Type B pancreatic cell (in vitro differentiated cells): ENCODE measurements at places on chromosomes 16 and 17. TPM values are rescaled to one million over a fixed set of nuclear protein-coding genes. Genes with fewer than 3 reads are reported as not detected.

DNA sequence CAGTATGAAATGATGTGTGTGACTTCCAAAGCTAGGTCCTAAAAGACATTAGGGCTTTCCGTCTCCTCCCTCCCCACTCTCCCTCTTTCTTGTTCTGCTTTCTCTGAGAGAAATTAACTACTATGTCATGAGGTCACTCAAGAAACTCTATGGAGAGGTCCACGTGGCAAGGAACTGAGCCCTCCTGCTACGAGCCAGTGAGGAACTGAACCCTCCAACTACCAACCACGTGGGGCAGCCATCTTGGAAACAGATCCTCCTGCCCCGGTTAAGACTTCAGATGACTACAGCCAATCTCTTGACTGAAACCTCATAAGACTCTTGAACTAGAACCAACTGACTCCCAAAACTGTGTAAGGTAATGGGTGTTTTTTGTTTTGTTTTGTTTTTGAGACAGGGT, 4.2 kb upstream of the ALOX15 start:
- no peak overlapping the region for H3K4me3 ChIP-seq
- DNase-seq, result no peak
- H3K36me3 ChIP-seq, result no peaks in the 10 kb centered on the region
- H3K4me1 ChIP-seq, result peaks cover 19% of the 10 kb centered on the region
- H3K27ac ChIP-seq, result no peak overlapping the region

DNA sequence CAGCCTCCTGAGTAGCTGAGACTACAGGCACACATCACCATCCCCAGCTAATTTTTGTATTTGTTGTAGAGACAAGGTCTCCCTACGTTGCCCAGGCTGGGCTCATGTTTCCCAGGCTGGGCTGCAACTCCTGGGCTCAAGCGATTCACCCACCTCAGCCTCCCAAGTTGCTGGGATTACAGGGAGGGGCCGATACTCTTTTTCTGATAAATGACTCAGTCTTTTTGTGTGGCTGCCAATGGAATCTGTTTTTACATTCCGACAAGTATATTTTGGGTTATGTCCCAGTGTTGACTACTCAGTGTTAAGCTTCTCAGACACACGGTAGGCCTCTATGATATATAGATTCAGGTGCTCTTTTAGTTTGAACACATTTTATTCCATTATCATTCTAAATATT, 58.1 kb downstream of the SLFN11 start:
- no peak for DNase-seq
- no peak overlapping the region for H3K4me3 ChIP-seq
- peaks cover 13% of the 10 kb centered on the region for H3K4me1 ChIP-seq
- peak overlapping the region; percentile 70 for H3K27ac ChIP-seq

GRCh38 chr17:78438271-78438691, 59.8 kb downstream of the PGS1 start:
- no peak overlapping the region for H3K4me3 ChIP-seq
- no peaks in the 10 kb centered on the region for H3K36me3 ChIP-seq
- no peak for DNase-seq
- H3K27ac ChIP-seq, result no peak overlapping the region
- peaks cover 10% of the 10 kb centered on the region for H3K4me1 ChIP-seq
- peaks cover 3% of the 10 kb centered on the region for H3K27me3 ChIP-seq

GRCh38 chr17:6420173-6420641, 14.7 kb downstream of the AIPL1 start:
- H3K4me3 ChIP-seq, result no peak overlapping the region
- no peak for DNase-seq
- no peaks in the 10 kb centered on the region for H3K4me1 ChIP-seq
- H3K27me3 ChIP-seq, result peaks cover 16% of the 10 kb centered on the region

GRCh38 chr16:72991211-72991610, 56.7 kb downstream of the ZFHX3 start:
- no peaks in the 10 kb centered on the region for H3K27me3 ChIP-seq
- no peak for DNase-seq
- no peak overlapping the region for H3K4me3 ChIP-seq
- H3K4me1 ChIP-seq, result peaks cover 75% of the 10 kb centered on the region
- no peak overlapping the region for H3K27ac ChIP-seq

CDR2L gene
- 34.9 and 96.2 TPM in 2 replicates for total RNA-seq

DNA sequence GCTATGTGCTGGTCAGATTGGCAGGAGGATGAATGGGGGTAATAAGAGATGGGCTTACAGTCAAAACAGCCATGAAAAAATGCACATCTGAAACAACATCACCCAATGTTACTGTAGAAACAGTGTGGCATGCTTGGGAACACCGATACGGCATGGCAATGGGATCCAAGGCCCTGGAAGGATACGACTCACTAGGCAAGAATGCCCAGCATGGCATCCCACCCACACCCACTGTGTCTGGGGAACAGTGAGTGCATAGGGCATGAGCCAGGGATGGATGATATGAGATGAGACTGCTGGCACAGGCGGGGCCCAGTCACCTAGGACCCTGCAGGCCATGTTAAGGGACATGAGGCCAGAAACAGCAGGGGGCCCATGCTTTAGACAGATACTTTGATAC, 11.5 kb downstream of the TRIM25 start:
- no peak overlapping the region for H3K27ac ChIP-seq
- H3K4me1 ChIP-seq, result no peaks in the 10 kb centered on the region
- no peak for DNase-seq
- no peaks in the 10 kb centered on the region for H3K27me3 ChIP-seq
- H3K4me3 ChIP-seq, result no peak overlapping the region

- no peak overlapping the region for H3K27ac ChIP-seq
- DNase-seq, result no peak
- peaks cover 4% of the 10 kb centered on the region for H3K36me3 ChIP-seq
- no peaks in the 10 kb centered on the region for H3K4me1 ChIP-seq
- H3K27me3 ChIP-seq, result no peaks in the 10 kb centered on the region
Measured at GRCh38 chr16:17426451-17426850, 44.3 kb downstream of the XYLT1 start.

DNA sequence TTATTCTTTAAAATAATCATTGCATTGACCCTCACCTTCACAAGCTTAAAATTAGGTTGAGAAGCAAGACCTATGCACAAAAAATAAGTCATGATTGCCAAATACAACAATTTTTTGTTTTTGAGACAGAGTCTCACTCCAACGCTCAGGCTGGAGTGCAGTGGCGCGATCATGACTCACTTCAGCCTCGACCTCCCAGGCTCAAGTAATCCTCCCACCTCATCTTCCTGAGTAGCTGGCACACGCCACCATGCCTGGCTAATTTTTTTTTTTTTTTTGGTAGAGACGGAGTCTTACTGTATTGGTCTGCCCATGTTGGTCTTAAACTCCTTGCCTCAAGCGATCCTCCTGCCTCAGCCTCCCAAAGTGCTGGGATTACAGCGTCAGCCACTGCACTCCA, 24.2 kb downstream of the ZNF652 start:
- no peak overlapping the region for H3K4me3 ChIP-seq
- H3K27ac ChIP-seq, result no peak overlapping the region
- peaks cover 12% of the 10 kb centered on the region for H3K4me1 ChIP-seq
- H3K27me3 ChIP-seq, result no peaks in the 10 kb centered on the region
- H3K36me3 ChIP-seq, result no peaks in the 10 kb centered on the region

DNA sequence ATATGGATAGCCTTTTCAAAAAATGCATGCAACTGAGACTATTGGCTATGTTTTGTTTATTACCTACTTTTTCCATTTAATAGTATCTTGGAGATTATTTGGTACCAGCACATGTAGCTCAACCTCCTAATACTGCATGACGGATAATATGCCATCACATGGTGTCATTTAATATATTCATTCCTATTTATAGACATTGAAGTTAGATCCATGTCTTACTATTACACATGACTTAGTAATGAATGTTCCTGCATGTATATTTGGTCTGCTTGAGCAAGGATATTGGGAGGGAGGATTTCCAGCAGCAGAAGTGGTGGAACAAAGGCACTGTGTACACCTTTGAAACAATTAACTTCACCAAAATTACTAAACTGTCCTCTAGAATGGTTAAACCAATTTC, 561.3 kb downstream of the WWOX start:
- H3K27me3 ChIP-seq, result no peaks in the 10 kb centered on the region
- no peaks in the 10 kb centered on the region for H3K36me3 ChIP-seq
- peaks cover 40% of the 10 kb centered on the region for H3K4me1 ChIP-seq
- no peak overlapping the region for H3K27ac ChIP-seq
- DNase-seq, result no peak
- H3K4me3 ChIP-seq, result no peak overlapping the region

SPNS2 gene
- total RNA-seq, result 16.1 and 36.7 TPM in 2 replicates

- no peak for DNase-seq
- H3K4me3 ChIP-seq, result no peak overlapping the region
- H3K36me3 ChIP-seq, result peaks cover 5% of the 10 kb centered on the region
Measured at GRCh38 chr16:66376577-66377305, 10.2 kb downstream of the CDH5 start.

- DNase-seq, result no peak
- no peaks in the 10 kb centered on the region for H3K36me3 ChIP-seq
- H3K27ac ChIP-seq, result no peak overlapping the region
Measured at GRCh38 chr16:57694231-57694724, 328 bp upstream of the DRC7 start.

GRCh38 chr16:67864594-67864993, 8.3 kb upstream of the EDC4 start:
- no peak overlapping the region for H3K27ac ChIP-seq
- H3K4me3 ChIP-seq, result no peak overlapping the region

GRCh38 chr16:85634747-85635544, 21.8 kb downstream of the GSE1 start:
- H3K4me3 ChIP-seq, result no peak overlapping the region
- peaks cover under 1% of the 10 kb centered on the region for H3K36me3 ChIP-seq
- H3K4me1 ChIP-seq, result peaks cover 4% of the 10 kb centered on the region
- peak overlapping the region; percentile 23 for H3K27ac ChIP-seq

DNA sequence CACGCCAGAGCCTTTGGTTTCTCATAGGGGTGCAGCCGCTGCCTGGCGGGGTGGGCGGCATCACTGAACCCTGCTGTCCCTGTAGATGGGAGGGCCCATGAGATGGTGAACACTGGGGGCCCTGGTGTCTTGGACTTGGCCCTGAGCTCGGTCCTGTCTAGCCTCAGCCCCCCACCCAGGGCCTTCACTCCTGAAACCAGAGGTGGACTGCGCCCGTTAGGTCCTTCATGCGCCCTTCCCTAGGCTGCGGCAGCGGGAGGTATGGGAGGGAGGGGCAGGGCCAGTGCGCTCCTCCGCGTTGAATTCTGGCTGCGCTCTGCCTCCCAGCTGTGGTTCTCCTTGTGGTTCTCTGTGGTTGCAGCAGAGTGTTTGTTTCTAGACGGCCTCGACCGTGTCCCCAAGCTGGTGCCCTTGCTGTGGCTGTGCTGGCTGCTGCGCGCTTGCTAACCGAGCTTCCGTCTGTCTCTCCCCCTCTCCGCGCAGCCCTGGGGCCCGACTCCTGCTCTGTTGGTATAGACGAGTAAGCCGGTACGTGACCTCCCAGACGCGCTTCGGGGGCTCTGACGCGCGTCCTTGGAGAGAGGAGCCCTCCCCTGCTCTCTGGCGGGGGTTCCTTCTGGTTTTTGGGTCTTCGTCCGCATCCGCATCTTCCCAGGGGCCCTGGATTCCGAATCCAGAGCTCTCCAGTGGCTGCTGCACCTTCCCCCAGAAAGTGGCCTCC, 7.4 kb upstream of the NUDT16L1 start:
- no peak for DNase-seq
- no peaks in the 10 kb centered on the region for H3K27me3 ChIP-seq
- H3K4me1 ChIP-seq, result no peaks in the 10 kb centered on the region
- H3K4me3 ChIP-seq, result no peak overlapping the region

DNA sequence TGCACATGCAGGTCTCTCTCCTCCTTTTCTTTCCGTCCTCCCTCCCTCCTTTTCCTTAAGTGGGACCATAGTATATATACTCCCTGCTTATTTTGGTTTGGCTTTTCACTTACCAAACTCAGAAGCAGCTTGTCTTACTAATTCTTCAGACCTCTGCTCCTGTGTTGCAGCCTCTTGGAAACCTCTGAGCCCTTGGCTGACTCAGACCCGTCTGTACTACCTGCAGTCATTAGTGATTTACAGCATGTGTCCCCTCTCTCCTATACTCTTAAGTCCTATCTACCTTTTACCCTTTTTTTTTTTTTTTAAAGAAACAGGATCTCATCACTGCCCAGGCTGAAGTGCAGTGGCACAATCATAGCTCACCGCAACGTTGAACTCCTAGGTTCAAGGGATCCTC, 207.0 kb downstream of the STX8 start:
- no peak overlapping the region for H3K27ac ChIP-seq
- no peaks in the 10 kb centered on the region for H3K27me3 ChIP-seq
- H3K36me3 ChIP-seq, result no peaks in the 10 kb centered on the region
- DNase-seq, result no peak

DNA sequence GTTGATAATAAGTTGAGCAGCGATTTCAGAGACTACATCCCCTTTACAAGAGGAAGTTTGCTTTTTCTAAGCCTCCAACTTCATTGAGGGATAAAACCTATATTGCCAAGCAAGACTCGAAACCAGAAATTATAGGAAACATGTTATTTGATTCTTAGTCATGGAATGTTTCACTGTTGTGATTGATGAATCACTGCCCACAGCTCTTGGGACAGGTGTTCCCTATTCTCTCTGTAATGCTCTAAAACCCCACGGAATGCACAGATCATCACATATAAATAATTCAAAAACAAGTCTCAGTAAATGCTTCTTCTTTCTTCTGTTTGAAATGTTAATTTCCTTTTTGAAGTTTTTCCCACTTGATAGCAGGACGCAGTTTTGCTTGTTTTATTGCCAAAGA, 809.5 kb upstream of the GOT2 start:
- no peaks in the 10 kb centered on the region for H3K36me3 ChIP-seq
- no peaks in the 10 kb centered on the region for H3K4me1 ChIP-seq
- no peak overlapping the region for H3K4me3 ChIP-seq
- H3K27me3 ChIP-seq, result peaks cover 6% of the 10 kb centered on the region

MYL11 gene
- 10.4 and 21.7 TPM in 2 replicates for total RNA-seq

GP1BA gene
- total RNA-seq, result not detected in 2 replicates

DNA sequence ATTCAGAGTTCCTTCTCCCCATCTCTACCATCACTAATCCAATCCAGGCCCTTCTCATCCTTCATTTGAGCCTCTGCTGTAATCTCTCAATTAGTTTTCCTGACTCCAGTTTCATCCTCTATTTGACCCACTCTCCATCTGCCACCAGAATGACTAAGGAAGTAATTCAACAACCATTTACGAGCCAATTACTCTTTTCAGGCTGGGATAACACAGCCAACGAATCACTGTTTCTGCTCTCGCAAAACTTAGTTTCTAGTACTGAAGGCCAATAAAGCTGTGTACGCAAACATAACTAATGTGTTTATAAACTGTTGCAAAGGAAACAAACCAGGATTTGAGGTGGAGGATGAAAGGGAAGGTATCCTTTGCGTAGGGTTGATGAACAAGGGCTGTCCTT, 53.7 kb downstream of the MAP2K6 start:
- no peaks in the 10 kb centered on the region for H3K27me3 ChIP-seq
- no peak for DNase-seq
- H3K4me1 ChIP-seq, result peaks cover 29% of the 10 kb centered on the region
- H3K36me3 ChIP-seq, result peaks cover 16% of the 10 kb centered on the region

RRAD gene
- total RNA-seq, result 1.3 and 2.5 TPM in 2 replicates

- H3K4me1 ChIP-seq, result peaks cover 52% of the 10 kb centered on the region
- peak overlapping the region; percentile 78 for H3K27ac ChIP-seq
- H3K4me3 ChIP-seq, result no peak overlapping the region
- no peak for DNase-seq
- H3K36me3 ChIP-seq, result peaks cover 20% of the 10 kb centered on the region
- H3K27me3 ChIP-seq, result no peaks in the 10 kb centered on the region
Measured at GRCh38 chr17:78889531-78889930, 13.5 kb downstream of the CEP295NL start.

HID1 gene
- 36.6 and 106 TPM in 2 replicates for total RNA-seq
